CD4-positive, alpha-beta T cell treated with Interleukin-2 at 100 ng/mL for 4 hours (primary cell): ENCODE measurements at places on chromosomes 16 and 17.

- no peak for DNase-seq
These were observed 42.8 kb downstream of the CMTM4 start for GRCh38 chr16:66653581-66654350.

DNA sequence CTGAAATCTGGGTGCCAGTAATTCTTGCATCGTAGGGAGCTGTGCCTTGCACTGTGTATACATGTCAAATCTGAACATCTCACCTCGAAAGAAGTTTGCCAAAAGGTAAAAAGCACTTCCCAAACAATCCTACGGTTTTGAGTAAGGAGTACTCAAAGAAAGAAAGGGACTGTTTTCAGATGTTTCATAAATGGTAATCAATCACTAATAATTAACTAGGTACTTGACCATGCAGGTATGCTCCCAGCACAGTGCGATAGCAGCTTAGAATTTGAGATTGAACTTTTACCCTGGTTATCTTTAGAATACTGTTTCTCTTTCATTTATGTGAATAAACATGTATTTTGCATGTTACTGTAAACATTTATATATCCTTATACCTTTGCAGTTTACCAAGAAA lies 39.0 kb downstream of the PRKCA start:
- no peak for DNase-seq

- DNase-seq, result no peak
These were observed 84.0 kb downstream of the MSI2 start for GRCh38 chr17:57340160-57340981.

GRCh38 chr17:1122533-1123392 lies 57.0 kb downstream of the ABR start:
- peak; percentile 88 for DNase-seq

DNA sequence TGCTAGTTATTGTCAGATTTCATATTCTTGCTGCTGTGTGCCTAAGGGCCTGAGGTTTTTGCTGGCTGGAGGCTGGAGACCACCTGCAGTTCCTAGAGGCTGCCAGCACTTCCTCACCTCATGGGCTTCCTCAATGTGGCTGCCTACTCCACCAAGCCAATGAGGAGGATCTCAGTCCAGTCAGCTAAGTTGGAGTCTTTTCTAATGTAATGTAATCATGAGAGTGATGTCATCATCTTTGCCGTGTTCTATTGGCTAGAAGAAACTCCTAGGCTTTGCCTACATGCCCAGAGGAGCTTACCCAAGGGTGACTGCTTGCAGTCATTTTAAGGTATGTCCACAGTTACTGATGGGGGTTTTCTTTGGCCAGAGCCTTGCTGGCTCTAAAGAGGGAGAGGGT lies 53.0 kb downstream of the SOCS3 start:
- no peak for DNase-seq

DNA sequence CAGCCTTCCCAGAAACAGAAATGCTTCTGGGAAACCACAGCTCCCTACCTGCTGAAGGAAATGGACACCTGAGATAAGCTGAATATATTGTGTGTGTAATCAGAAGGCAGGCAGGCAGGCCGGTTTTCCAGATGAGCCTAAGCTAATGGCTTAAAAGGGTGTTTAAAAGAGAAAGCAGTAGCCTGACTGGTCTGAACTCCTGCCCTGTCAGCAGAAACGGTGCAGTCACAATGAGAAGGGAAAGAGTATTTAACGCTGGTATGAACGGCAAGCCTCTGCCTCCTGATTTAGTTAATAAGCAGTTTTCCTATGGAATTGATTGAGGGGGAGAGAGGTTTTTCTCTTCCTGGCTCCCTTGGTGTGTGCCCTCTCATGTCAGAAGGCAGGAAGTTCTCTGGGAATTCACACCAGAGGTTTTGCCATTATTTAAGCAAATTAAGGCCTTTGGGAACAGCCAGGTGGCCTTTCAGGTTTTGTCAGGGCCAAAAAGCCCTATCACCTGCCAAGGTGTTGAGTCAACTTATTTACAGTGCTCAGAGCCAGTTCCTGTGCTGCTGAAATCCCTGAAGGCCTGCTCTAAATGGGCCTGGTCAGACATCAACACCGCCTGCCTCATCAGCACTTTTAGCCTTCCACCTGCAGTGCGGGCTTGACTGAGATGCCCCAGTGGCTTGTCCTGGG lies 41.6 kb downstream of the CDH1 start:
- DNase-seq, result no peak

GRCh38 chr16:52436339-52437276 lies 110.3 kb downstream of the TOX3 start:
- DNase-seq, result no peak

GRCh38 chr17:31074772-31075555 lies 19.8 kb upstream of the NF1 start:
- DNase-seq, result no peak

GRCh38 chr17:30326809-30327208 lies 7.0 kb downstream of the TMIGD1 start:
- DNase-seq, result no peak

GRCh38 chr16:25109643-25110042 lies 1.9 kb upstream of the LCMT1 start:
- DNase-seq, result no peak

DNA sequence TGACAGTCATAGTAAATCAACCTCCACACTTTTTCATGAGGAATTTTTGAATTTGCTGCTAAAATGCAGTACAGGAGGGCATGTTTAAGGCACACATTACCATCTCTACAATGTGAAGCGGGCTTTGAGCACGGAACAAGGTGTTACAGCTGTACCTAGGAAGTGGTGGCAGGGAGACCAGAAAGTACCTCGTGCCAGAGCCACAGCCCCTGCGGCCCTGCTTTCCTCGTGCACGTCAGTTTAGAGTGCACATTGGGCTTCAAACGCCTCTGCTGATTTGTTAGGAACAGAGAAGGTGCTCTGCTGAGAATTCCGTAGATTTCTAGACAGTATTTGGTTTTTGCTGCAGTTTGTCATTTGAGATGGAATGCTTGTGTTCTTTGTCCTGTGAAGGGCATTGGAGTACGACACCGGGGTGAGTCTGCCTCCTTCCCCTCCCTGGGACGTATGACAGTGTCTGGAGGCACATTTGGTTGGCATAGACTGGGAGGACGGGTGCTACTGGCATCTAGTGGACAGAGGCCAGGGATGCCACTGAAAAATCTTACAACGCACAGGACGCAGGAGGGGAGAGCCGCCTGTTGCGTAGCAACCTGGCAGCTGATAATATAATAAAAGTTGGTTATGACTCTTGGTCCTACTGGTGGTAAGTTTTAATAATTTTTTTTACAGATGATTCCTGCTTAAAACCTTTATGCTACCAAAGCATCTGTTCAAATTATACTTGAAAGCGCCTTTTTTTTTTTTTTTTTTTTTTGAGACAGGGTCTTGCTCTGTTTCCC lies 9.1 kb downstream of the FOXK2 start:
- DNase-seq, result no peak

DNA sequence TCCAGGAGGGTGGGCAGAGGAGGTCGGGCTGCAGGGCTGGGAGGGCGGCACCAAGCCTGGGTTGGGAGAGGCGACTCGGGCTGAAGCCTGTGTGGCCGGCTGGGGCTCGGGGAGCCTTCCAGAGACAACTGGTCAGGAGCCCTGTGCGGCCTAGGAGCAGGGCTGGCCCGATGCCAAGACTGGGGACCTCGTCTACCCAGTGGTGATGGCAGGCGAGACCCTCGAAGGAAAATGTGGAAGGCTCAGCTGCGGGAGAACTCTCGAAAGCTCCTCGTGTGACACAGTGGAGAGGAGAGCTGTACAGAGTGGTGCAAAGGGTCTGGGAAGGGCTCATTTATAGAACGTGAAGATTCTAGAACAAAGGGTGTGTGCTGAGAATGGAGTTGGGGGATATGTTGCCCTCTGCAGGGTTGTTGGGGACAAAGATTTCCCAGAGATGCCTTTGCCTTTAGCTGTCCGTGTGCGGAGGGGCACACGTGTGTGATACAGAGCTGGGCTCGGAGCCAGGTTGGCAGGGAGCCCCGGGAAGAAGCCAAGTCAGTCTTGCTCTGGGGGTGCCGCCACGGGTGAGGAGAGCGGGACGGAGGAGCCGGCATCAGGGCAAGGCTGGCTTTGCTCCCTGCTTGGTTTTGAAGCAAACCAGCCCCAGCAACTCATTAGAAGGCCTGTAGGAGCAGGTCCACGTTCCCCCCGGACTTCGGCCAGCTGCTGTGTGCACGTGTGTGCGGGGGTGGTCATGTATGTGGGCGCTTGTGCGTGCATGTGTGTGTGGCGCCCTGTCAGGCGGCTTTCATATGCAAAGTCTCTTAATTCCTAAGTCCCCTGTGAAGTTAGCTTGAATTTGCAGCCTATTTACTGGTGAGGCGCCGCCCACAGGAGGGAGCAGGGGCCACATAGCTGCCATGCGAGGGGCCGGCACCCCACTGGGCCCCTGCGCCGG lies 132.4 kb upstream of the CHMP6 start:
- no peak for DNase-seq

DNA sequence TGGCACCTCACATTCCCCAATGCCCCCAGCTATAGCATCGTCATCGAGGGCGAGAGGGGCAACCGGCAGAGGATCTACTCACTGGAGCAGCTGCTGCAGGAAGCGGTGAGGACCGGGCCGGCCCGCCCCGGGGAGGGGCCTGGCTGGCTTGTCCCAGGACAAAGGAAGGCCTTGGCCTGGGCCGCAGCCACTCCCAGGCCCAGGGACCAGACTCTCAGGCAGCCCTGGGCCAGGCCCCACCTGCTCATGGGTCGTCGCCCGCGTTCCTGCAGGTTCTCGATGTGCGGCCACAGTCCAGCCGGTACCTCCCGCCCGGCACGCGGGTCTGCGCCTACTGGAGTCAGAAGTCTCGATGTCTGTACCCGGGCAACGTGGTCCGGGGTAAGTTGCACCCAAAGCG lies 53.4 kb downstream of the ACTG1 start:
- no peak for DNase-seq

DNA sequence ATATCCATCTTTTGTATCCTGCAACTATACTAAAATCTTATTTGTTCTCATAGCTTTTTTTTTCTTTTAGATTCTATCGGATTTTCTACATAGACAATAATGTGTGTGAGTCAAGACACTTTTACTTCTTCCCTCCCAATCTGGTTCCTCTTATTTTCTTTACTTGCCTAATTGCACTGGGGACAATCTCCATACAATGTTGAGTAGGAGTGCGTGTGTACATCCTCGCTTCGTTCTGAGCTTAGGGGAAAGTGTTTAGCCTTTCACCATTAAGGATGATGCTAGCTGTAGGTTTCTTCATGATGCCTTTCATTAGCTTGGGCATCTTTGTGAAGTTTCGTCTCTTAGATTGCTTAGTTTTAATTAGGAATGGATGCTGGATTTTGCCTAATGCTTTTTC lies 2.9 kb downstream of the SPATA32 start:
- DNase-seq, result no peak

DNA sequence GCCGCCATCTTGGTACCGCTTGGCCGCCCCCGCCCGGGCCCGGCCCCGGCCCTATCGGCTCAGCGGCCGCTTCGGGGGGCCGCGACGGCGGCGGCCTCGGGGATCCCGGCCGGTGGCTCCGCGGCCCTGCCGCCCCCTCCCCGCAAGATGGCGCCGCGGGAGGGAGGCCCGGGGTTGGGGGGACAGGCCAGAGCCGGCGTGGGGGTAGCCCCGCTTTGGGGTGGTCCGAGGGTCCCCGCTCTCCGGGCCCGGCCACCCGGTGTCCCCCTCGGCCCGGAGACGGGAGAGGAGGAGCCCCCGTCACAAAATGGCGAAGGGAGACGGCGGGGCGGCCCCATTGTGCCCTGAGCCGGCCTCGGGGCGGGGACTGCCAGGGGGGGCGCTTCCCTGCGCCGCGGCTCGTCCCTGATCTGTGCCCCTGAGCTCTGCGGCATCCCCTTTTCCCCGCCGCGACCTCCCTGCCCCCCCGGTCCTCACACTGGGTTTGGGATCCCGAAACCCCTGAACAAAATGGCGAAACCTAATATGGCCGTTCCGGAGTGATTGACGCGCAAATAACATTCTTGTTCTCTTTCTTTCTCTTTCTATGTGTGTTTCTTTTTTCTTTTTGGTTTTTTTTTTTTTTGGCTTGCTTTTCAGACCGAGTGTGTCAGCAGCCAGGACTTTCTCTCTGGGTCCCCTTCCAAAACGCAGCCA lies 986 bp downstream of the HAPSTR1 start:
- peak; percentile 31 for DNase-seq

DNA sequence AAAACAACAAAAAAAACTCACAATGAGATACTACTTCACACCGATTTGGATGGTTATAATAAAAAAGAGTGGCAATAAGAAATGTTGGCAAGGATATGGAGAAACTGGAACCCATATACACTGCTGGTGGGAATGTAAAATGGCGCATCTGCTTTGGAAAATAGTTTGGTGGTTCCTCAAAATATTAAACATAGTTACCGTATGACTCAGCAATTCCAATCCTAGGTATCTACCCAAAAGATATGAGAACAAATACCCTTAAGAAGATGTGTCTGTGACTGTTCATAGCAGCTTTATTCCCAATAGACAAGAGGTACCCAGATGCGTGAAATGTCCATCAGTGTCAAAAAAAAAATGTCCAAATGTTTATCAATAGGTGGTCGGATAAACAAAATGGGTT lies 7.2 kb downstream of the CPPED1 start:
- no peak for DNase-seq

DNA sequence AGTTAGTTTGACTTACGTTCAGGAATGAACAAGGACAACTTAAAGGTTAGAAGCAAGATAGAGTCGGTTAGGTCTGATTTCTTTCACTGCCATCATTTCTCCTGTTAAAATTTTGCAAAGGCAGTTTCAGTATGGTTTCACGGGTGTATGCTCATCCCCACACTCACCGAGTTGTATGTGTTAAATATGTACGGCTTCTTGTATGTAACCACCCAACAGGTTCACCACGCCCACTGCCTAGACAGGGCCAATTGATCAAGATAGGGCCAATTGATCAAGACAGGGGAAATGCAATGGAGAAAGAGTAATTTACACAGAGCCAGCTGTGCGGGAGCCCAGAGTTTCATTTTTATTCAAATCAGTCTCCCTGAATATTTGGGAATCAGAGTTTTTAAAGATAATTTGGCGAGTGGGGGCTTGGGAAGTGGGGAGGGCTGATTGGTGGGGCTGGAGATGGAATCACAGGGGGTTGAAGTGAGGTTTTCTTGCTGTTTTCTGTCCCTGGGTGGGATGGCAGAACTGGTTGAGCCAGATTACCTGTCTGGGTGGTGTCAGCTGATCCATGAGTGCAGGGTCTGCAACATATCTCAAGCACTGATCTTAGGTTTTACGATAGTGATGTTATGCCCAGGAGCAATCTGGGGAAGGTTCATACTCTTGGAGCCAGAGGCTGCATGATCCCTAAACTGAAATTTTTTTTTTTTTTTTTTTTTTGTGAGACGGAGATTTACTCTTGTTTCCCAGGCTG lies 62.4 kb upstream of the PLCG2 start:
- peak; percentile 57 for DNase-seq

DNA sequence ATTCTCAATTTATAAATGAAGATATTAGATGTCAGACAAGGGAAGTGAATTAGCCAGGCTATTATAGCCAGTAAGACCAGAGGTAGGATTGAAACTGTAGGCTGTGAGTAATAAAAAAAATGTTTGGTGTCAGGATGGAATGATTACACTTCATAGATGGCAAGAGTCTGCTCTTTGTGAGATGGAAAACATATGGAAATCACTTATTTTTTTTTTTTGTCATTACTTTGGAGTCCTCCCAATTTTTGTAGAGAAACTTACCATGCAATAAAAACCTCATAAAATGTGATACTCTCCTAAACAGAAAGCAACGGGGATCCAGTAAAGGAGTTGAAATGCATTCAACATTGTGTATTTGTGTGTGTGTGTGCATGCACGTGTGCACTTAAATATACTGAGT lies 532.7 kb upstream of the CDH8 start:
- DNase-seq, result no peak

- no peak for DNase-seq
These were observed 71.7 kb downstream of the SHCBP1 start for GRCh38 chr16:46549477-46549876.

GRCh38 chr17:39380144-39380543 lies 21.3 kb downstream of the FBXL20 start:
- no peak for DNase-seq
